ENCODE measurements at places on chromosomes 13 and 19. TPM values are rescaled to one million over a fixed set of nuclear protein-coding genes. Genes with fewer than 3 reads are reported as not detected.

DNA sequence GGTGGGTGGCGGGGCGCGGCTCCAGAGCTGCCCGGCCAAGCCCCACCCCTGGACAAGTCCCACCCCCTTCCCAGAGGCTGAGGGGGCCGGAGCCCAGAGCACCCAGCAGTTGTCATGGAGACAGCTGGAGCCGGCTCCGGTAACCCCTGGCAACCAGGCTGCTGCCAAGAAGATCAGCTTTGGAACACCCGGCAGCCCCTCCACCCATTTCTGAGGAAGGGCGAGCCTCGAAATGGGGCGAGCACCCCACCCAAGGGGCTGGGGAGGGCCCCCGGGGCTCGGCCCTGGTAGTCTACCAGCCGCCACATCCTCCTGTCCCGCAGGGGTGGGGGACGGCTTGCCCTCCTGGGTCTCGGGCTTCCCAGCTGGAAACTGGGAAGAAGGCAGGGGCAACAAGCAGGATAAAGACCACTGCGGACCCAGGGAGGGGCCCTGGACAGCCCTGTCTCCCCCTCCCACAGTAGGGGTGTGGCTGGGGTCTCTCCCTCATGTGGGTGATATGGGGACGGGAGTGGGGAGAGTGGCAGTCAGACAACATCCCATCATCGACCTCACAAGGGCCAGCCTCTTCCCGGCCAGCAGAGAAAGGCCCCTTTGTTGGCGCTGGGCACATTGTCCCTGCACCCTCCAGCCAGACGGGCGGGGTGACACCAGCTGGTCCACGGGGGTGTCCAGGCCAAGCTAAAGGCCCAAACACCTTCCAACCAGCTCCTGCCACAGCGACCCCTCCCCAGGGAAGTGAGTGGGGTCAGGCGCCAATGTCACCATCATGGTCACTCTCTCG is 1.5 kb downstream of the CERS1 start:
- no peak for DNase-seq
- H3K4me1 ChIP-seq: peaks cover 29% of the 10 kb centered on the region
- H3K27ac ChIP-seq: peak overlapping the region; percentile 69
- H3K27me3 ChIP-seq: peaks cover 16% of the 10 kb centered on the region
- peaks cover 11% of the 10 kb centered on the region for H3K36me3 ChIP-seq

CCL25 gene
- not detected for total RNA-seq

GRCh38 chr13:74134221-74134776 is at the start of gene KLF12:
TSS of gene KLF12 (minus strand) at chr13:74134404.
- H3K36me3 ChIP-seq: no peaks in the 10 kb centered on the region
- H3K4me3 ChIP-seq: peak within 1 kb of the TSS; percentile 92
- H3K27ac ChIP-seq: peak within 1 kb of the TSS; percentile 96
- H3K27me3 ChIP-seq: no peaks in the 10 kb centered on the region

DNA sequence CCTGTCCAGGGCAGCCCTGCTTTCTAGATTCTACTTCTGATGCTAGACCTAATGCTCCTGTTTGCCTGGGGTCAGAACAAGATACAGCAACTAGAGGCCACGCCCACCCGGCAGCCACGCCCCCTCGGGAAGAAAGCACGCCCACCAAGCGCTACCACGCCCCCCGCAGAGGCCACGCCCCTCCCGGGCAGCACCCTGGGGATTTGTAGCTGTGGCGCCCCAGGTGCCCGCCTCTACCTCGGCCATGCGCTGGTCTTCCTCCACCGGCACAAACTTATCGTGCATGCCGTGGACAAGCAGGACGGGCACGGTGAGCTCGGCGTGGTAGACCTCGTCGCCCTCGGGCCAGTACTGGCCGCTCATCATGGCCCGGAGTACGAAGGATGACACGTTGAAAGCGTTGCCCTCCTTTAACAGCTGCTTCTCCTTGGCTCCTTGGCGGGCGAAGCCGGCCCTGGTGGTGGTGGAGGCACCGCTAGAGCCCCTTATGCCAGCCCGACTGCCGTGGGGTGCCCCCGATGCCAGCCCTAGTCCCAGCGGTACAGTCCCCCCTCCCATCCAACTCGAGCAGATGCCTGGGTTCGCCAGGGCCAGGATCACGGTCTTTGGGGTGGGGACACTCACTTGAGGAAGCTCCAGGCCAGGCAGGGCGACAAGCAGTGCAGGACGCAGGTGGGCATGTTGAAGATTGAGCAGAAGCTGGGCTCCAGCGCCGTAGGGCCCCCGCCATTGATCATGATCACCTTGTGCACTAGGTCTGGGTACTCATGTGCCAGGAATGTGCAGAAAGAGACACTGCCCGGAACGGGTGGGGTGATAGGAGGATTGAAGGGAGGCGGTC is 9.0 kb downstream of the ABHD8 start:
- no peak overlapping the region for H3K4me3 ChIP-seq
- H3K27ac ChIP-seq: no peak overlapping the region
- peaks cover 28% of the 10 kb centered on the region for H3K36me3 ChIP-seq
- H3K4me1 ChIP-seq: peaks cover 18% of the 10 kb centered on the region
- peak; percentile 70 for DNase-seq
- no peaks in the 10 kb centered on the region for H3K27me3 ChIP-seq

GRCh38 chr13:78183732-78184131 is 265.1 kb upstream of the EDNRB start:
- H3K4me3 ChIP-seq: no peak overlapping the region
- no peak overlapping the region for H3K27ac ChIP-seq
- no peak for DNase-seq
- no peaks in the 10 kb centered on the region for H3K36me3 ChIP-seq

DNA sequence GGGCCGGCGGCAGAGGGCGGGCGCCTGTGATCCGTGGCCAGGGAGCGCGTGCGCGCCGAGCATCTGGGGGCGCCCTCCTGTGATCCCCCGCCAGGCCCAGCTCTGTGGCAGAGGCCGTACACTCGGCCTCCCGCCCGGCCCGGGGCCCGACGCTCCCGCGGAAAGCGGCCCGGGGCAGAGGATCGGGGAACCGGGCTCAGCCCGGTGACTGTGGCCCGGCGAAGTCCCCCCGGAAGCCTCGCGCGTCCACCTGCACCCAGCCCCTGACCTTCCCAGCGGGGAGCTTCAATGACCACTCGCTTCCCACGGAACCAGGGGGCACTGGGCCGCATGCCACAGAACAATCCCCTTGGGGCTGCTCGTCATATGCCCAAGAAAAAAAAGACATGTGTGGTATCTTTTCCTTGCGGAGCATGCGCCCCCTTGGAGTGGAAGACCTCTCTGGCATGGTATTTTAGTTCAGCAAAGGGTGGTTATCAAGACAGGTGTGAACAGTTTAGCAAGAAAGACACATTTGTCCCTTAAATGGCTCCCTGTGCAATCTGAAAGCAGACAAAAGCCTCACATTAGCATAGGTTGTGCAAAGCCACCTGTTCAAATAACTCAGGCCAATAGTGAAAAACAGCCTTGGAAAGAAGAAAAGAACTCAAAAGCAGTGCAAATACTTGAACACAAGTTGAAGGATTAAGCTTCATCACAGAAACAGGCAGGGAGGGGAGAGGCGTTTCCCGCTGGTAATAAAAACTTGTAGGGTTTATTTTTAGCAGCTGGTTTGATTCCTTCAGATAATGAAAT is 290.9 kb upstream of the SOX21 start:
- no peaks in the 10 kb centered on the region for H3K36me3 ChIP-seq
- peak overlapping the region; percentile 14 for H3K4me3 ChIP-seq
- H3K27me3 ChIP-seq: no peaks in the 10 kb centered on the region
- no peak overlapping the region for H3K27ac ChIP-seq
- peaks cover 9% of the 10 kb centered on the region for H3K4me1 ChIP-seq
- no peak for DNase-seq

- no peaks in the 10 kb centered on the region for H3K27me3 ChIP-seq
- H3K36me3 ChIP-seq: no peaks in the 10 kb centered on the region
- DNase-seq: no peak
- no peak overlapping the region for H3K27ac ChIP-seq
These were observed 64.3 kb upstream of the SIAH3 start for GRCh38 chr13:45915686-45916439.

All from esophagus muscularis mucosa (tissue), 4 donors.